ENCODE measurements at places on chromosomes 4 and X.

DNA sequence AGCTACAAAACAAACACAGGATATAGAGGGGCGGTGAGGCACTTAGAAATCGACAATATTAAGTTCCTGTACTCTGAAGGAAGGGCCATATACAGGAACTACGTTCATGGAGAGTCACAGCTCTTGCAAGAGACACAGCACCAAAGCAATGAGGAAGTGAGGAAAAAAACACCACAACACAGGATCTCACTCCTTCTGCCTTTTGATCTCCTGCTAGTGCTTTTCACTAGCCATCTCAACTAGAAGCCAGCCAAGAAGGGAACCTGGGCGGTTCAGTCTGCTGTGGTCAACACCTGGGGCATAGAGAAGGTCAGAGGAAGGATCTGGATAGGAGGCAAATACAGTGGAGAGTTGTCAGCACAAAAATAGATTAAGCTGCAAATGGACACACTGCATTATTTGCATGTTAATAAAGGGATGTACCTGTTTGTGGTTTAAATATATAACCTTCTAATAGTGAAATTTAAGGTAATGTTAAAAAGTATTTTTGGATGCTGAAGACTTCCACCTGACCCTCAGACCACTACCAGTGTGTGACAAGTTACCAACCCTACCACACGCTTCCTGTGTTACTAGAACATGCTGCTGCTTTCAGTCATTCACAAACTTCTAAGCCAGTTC lies 104.6 kb downstream of the DTHD1 start:
- DNase-seq, result no peak

- DNase-seq, result no peak
These were observed 110.1 kb downstream of the PHKA2 start for GRCh38 chrX:18873836-18874235.

- no peak for DNase-seq
These were observed at the start of gene PCSK1N for GRCh38 chrX:48835524-48836329. Gene PCSK1N (minus strand): TSS chrX:48835610. CDS start chrX:48835532, 78 bp downstream.

DNA sequence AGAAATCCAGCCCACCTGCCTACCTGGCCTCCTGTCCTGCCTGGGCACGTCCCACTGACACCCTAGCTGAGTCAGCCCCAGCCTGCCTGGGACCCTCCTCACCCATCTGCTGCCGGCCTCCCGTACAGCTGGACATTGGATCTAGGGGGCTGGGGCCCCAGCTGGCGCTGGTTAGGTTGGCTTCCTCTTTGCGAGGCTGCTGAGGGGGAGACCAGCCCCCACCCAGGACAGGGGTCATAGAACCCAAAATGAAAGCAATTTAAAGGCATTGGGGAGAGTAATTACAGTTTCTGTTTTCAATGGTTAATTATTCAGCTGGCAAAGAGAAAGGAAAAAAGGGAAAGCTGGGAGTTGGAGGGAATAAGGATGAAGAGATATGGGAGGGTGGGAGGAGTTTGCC lies 15.8 kb downstream of the EFNB1 start:
- no peak for DNase-seq

GRCh38 chr4:167023364-167023925 lies 210.8 kb downstream of the SPOCK3 start:
- no peak for DNase-seq

DNA sequence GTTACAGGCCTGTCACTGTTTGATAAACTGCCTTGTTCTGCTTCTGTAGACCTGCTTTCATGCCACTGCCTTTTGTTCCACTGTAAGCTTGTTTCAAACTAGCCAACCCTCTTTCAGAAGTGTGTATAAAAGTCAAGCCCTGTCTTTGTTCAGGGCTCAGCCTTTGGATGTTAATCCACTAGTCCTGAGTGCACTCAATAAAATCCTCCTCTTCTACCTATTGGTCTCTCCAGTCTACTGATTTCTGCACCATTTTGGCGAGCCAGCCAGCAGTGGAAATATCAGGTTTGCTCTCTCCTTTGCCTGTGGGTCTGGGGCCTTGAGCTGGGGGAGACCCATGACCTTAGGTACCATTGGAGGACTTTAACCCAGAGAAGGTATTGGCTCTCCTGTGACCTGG lies 901.6 kb upstream of the NDST4 start:
- DNase-seq, result no peak

DNA sequence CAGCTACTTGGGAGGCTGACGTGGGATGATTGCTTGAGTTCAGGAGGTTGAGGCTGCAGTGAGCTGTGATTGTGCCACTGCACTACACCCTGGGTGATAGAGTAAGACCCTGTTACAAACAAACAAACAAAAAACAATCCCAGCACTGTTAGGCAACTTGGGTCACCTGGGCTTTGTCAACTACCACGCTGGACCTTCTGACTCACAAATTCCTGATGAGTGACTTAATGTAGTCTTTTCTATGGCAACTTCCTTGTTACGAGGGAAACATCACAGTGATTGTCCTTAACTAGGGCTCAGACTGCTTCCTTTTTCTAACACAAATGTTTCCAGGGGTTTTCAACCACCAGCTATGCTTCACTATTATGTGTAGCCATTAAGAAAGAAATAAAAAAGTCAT lies 128.8 kb upstream of the GPC4 start:
- DNase-seq, result no peak

- no peak for DNase-seq
These were observed 106.1 kb upstream of the HS3ST1 start for GRCh38 chr4:11534623-11535302.

GRCh38 chr4:140720387-140721304 lies 35.5 kb downstream of the TBC1D9 start:
- DNase-seq, result peak; percentile 40

DNA sequence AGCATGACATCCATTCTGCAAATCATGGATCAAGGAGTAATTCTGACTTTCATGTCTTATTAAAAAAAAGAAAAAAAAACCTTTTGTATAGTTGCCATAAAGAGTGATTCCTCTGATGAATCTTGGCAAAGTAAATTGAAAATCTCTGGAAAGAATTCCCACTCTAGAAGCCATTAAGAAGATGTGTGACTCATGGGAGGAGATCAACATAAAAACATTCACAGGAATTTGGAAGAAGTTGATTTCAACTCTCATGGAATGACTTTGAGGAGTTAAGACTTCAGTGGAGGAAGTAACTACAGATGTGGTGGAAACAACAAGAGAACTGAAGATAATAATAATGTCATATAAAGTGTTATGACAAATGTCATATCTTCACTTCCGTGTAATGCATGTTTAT lies 204.2 kb downstream of the PABPC4L start:
- DNase-seq, result no peak

- no peak for DNase-seq
These were observed 21.9 kb downstream of the CXXC4 start for GRCh38 chr4:104472766-104473165.

DNA sequence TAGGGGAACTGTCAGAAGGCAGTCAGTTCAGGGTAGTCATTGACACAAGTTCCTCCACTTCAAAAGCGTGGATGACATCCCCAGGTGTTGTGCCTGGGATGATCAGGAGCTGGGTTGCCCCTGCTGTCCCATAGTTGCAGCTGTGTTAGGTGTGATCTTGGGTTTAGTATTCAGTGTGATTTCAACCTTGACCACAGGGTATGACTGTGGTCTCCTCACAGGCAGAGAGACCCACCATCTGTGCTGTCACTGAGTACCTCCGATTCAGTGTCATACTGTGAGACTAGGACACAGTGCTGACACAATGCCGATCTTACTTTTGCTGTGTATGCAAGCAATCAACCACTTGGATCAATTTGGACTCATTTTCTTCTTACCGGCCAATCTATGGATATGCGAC lies 25.2 kb downstream of the FOXR2 start:
- DNase-seq, result no peak

DNA sequence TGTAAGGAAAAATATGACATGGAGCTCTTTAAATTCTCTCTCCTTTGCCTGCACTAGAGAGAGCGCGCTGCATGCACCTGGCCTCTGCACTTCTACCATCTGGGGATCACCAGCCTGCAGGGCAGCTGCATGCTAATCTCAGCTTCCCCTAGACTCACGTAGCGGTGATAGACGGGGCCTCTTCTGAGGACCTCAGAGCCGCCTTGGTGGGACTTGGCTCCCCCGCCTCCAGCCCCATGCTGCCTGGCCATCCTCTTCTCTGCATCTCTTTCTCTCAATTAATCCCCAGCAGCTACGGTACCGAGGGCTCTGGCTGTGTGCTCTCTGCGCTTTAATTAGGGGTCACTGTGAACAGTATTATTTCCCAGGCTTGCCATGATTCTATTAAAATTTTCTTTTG lies 52.8 kb upstream of the PSAPL1 start:
- DNase-seq, result no peak

DNA sequence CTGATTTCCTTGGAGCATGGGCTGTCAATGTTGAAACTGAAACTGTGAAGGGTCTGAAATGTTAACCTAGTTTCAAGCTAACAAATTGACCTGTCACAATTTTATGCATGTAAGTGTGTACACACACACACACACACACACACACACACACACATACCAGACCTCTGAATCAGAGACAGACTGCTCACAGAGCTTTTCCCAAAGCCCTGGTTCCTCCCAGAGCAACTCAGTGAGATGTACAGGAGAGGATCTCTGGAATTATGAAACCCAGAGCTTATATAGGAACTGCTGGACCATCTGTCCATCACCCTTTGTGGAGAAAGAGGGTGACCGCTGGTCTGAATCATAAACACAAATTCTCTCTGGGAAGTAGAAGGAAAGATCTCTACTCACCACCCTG lies 228.1 kb upstream of the PRPS2 start:
- DNase-seq, result no peak

DNA sequence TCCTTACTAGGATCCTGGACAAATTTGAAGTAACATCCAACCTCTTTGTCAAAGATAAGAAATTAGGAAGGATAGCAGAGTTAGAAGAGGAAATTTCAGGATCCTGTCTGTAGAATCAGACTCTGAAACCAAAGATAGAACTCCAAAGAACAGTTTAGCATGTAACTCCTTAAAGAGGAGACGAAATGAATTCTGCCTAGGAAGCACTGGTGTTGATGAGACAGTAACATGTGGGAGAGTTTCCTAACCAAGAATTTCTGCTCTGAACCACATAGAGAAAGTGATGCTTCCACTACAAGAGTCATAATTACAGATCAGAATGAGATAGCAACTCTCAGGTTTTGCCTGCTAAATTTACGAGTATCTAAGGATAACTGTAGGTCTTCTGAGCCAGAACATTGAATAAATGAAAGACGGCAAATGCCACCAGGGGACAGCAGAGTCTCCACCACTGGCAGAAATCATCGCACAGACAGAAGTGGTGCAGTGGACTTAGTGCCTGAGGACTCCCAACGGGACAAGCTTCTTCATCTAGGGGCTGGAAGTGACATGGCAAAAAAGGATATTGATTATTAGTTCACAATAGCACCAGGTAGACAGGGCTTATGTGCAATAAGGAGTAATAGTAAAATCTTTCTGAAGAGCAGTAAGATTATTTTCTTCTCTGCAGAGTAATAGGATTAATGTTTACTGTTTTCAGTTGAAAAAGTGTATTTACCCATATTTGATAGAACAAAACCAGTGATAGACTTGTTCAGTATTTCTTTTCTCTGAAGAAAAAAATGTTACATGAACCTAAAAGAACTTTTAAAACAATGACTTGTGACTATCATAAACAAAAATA lies 6.7 kb upstream of the PPID start:
- DNase-seq, result no peak

GRCh38 chr4:30720021-30720660 lies at the start of gene PCDH7:
Gene PCDH7 (plus strand): TSS chr4:30720369. CDS start chr4:30721423, 1,054 bp downstream.
- DNase-seq, result no peak

DNA sequence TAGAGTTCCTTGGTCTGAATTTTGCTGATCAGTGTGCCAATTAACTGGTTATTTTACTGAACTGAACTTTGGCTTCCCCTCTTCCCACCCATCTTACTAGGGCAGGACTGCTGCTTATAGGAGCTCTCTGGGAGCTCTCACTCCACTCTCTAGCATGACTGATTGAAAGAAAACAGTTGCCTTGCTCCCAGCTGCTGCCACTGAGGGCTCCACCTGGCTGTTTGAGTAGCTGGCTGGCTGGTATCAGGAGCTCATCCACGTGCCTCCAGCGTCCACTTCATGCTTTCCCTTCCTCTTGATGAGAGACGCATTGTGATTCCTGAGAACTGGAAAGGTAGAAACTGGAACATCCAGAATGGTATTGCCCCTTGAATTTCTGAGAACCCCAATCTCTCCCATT lies 73.0 kb upstream of the KLHL13 start:
- no peak for DNase-seq

DNA sequence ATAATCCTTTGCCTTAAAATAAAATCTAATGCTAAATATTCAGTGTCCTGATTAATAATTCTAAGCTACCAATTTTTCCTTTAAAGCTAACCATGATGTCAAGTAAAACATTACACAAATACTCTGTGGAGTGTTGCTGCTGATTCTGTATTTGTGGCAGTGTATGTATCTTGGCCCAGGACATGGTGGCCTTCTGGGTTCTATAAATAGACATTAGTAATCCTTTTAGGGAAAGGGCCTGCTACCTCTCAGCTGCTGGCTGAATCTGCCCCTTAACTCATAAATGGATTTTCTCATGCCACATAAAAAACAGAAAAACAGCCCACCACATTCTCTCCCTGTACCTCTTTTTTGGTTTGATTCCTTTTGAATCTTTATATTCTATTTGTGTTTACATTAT lies 1.2 kb upstream of the XK start:
- no peak for DNase-seq

- DNase-seq, result no peak
These were observed 193.2 kb downstream of the RASL11B start for GRCh38 chr4:53055274-53055673.

DNA sequence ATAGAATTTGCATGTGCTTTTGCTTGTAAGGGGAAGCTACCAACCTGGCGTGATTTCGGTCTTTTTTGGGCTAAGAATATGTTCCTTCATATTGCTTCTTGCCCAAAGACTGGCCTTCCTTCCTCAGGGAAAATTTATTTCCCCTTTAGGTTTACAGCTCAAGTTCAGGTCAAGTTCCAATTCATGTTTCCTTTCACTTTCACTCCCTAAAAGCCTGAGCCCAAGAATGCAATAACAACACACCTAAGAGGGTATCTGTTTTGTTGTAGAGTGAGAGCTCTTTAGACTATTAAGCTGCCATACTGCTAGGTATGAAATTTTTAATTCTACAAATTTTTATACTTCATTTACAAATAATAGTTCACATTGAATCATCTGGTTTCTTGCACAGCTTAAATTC lies 299.6 kb downstream of the TLL1 start:
- DNase-seq, result no peak

- DNase-seq, result no peak
These were observed 349.8 kb downstream of the UNC5C start for GRCh38 chr4:95198961-95199360.

GRCh38 chrX:133698298-133698697 lies 283.0 kb upstream of the GPC4 start:
- DNase-seq, result no peak

Data from activated B cell treated with CpG ODN at 0.5 μM for 24 hours (primary cell).